GM23338 (cell line): ENCODE measurements at places on chromosomes 6 and 20. TPM values are rescaled to one million over a fixed set of nuclear protein-coding genes. Genes with fewer than 3 reads are reported as not detected.

DNA sequence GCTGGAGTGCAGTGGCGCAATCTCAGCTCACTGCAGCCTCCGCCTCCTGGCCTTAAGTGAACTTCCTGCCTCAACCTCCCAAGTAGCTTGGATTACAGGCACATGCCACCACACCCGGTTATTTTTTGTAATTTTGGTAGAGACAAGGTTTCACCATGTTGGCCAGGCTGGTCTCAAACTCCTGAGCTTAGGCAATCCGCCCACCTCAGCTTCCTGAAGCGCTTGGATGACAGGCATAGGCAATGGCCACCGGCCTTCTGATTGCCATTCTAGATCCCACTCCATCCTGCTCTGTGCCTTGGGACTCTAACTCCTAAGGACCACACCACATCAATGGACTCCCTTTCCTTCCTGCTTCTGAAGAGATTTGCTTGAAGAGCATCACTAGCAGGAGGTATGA is 60.6 kb downstream of the SEL1L2 start:
- DNase-seq: no peak

- DNase-seq: no peak
Measured at GRCh38 chr6:64733433-64733832, 973.6 kb downstream of the EYS start.

- no peak for DNase-seq
Measured at GRCh38 chr6:80333342-80333741, 226.9 kb downstream of the BCKDHB start.

DNA sequence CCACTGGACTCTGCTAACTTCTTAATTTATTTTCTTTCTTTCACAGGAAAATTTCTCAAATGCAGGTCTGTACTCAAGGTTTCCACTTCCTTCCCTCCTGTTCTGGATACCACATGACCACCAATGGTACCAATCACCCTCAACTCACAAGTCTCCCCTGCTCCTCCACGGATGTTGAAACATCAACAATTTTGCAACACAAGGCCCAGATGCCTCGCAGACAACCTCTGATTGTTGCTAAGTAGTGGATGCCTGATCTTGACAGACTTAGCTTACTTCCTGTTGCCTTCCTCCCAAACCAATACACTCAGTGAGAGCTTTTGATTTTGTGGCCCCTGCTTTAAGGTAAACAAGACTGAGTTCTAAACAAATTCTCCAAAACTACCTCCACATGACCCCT is 146.6 kb downstream of the FRK start:
- peak; percentile 32 for DNase-seq

The NFATC2 gene
- polyA plus RNA-seq: 0.31 and 0.52 TPM in 2 replicates

The SPTLC3 gene
- 0.66 and 0.73 TPM in 2 replicates for polyA plus RNA-seq

The AKAP12 gene
- polyA plus RNA-seq: 120 and 137 TPM in 2 replicates
